ENCODE measurements at places on chromosomes 12 and 14.

- DNase-seq = no peak
Measured at GRCh38 chr12:116497051-116497591, 62.1 kb upstream of the MAP1LC3B2 start.

DNA sequence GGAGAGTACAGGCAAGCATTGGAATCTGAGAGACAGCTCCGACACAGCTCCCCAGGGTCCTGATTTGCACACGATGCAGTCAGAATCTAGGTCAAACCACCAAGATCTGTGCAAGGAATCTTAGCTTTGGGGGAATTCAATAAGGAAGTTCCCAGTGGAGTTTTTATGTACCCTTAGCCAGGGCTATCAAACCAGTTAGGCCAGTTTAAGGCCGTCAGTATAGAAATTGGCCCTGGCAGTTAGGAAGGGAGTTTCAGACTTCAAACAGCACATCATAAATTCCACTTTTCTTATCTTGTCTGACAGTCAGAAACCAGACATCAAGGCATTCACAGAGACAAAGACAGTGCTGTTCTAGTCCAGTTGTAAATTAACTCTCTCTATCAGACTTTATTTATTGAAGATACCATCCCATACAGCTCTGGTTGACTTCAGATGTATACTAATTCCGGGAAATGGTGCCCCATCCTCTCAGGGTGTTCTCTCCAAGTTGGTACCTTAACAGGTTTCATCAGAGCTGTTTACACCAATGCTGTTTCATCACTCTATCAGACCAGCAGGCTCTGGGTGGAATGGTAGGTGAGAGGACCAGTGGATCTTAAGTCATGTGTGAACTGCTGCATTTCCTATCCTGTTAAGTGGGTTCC is 157.5 kb upstream of the ATF7IP start:
- DNase-seq = no peak

DNA sequence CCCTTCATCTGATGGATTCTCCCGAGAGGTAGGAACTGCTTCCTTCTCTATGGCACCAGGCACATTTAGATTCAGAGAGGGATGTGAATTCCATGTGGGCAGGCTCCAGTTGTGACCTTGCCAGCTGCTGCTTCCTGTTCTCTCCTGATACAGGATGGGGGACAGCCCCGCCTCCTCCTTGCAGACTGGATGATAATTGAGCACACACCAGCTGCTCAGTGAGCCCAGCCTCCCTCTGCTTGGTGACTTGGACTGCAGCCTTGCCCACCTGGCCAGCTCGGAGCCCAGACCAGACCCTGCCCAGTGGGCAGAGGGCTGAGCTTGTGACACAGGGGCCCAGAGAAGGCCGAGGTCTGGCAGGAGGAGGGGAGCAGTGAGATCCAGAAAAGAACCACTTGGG is 90.2 kb downstream of the CALM1 start:
- no peak for DNase-seq

GRCh38 chr12:93502802-93503623 is 35.7 kb downstream of the MRPL42 start:
- peak; percentile 73 for DNase-seq

GRCh38 chr12:127278351-127278750 is 988.6 kb upstream of the TMEM132C start:
- no peak for DNase-seq

GRCh38 chr14:30874999-30875787 is 834 bp downstream of the COCH start:
- peak; percentile 25 for DNase-seq

DNA sequence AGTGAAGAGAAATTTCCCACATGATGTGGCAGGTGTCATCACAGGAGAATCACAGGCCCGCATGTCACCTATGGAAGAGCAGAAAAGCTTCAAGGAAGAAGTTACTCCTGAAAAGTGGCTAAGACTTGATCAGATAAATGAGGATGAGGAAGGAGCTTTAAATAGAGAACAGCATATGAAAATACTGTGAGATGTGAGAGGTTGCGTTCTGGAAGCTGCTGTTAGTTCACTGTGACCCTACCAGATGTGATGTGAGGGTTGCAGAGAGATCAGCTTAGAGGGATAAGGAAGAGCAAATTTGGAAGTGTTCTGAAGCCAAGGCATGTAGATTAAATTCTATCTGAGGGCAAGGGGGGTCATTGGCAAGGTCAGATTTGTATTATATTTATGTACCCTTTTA is 17.1 kb downstream of the ERP27 start:
- no peak for DNase-seq

DNA sequence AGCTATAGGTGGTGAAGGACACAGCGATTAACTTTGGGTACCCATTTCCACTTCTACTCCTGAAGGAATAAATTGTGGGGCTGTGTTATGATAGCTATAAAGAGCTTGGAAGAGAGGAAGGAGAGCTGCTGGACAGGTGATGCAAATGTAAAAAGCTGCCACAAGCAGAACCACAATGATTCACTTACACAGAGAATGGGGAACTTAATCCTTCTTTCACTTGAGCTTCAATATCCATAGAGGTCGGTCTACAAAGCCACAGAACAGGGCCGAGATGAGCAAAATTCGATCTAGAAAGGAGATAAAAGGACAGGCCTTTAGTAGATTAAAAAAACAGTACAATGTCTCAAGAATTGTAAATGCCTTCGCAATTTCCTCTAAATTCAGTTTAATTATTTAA is 831.1 kb downstream of the LRFN5 start:
- no peak for DNase-seq

- DNase-seq = peak; percentile 36
Measured at GRCh38 chr14:68359837-68360552, 432.9 kb downstream of the ZFP36L1 start.

- DNase-seq = no peak
Measured at GRCh38 chr12:80946591-80946990, 8.9 kb upstream of the LIN7A start.

DNA sequence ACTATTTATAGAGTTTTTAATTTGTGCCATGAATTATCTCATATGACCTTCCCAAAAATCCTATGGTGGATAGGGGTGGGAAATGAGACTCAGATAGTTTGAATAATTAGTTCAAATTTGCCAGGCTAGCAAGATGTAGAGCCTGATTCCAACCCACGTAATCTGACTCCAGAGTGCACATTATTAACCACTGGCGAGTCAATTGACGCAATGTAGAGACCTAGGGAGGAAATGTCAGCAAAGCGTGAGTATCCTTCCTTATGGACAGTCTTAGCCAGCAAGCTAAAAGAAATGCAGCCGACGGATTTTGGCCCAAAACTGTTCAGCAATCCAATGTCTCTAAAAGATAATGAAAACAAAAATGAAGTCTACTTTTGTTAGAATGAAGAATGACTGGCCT is 193.3 kb upstream of the KRR1 start:
- DNase-seq = no peak

- DNase-seq = no peak
Measured at GRCh38 chr14:50388256-50388931, 8.3 kb downstream of the CDKL1 start.

- no peak for DNase-seq
Measured at GRCh38 chr12:89977405-89978085, 268.9 kb upstream of the ATP2B1 start.
